ENCODE measurements at places on chromosomes 1 and 21. TPM values are rescaled to one million over a fixed set of nuclear protein-coding genes. Genes with fewer than 3 reads are reported as not detected.

Gene OR6P1
- polyA plus RNA-seq, result not detected

Gene PER3
- 5.1 TPM for polyA plus RNA-seq

Gene TMEM269
- polyA plus RNA-seq, result 0.10 TPM

Gene TGFB2
- polyA plus RNA-seq, result 4.9 TPM

Gene MYOM3
- polyA plus RNA-seq, result 69.5 TPM

Gene ITLN2
- 1.9 TPM for polyA plus RNA-seq

Gene NECAP2
- polyA plus RNA-seq, result 44.5 TPM

Gene TIAM1
- polyA plus RNA-seq, result 6.3 TPM

Gene LCE1E
- not detected for polyA plus RNA-seq

Gene HSPA6
- 0.46 TPM for polyA plus RNA-seq

Gene SLC19A2
- 12.1 TPM for polyA plus RNA-seq

Gene CCDC27
- polyA plus RNA-seq, result 0.03 TPM

Gene PAQR7
- 42.9 TPM for polyA plus RNA-seq

Gene AQP10
- 11.1 TPM for polyA plus RNA-seq

DNA sequence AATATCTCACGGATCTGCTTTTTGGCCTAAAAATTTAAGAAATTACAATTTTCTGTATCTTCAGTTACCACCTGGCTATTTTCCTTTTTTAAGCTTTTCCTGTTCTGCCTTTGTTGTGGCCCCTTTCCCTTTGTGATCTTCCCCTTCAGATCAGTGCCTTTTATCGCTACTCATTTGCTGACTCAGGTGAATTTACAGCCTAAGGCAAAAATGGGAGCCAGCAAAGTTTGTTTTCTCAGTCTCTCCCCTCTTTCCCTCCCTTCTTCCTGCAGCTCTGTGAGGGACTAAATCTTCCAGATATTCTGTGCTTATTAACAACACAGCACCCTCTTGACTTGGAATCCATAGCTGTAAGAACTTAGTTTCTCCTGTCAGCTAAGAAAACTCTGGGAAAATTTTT lies 5.3 kb upstream of the PRRC2C start:
- DNase-seq, result no peak

GRCh38 chr1:214108097-214108446 lies 120.3 kb downstream of the PROX1 start:
- no peak for DNase-seq

- DNase-seq, result no peak
Measured at GRCh38 chr1:94832931-94833585, 12.9 kb downstream of the SLC44A3 start.

DNA sequence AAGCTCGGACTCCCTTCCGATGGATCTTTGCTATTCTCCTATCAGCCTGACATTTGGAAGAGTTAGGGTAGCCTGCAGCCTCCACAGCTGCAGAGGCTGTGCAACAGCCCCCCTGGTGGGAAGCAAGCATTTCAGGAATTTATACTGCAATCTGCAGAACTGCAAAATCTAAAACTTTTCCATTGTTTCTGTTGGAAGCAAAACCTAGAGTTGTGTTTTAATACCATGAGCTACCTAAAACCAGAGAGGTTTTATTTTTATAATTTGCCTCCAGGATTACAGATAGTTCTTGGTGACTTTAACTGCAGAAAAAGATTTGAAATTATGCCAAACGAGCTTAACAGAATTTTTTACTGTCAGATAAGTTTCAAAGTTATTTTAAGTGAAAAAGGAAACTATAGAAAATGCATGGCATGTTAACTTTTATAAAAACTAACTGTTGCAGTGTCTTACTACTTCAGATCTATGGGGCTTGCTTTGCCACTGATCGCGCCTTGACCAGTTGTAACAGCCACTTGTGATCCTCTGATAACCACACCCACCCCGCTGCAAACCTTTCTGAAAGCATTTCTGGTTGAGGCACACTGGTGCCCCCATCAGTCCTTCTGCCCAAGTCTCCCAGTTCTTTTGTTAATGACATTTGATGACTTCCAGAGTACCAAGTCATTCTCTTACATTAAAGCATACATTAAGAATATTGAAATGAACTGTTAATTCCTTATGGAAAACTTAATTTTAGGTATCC lies 64.8 kb downstream of the PRDM2 start:
- DNase-seq, result no peak

- no peak for DNase-seq
Measured at GRCh38 chr1:26020941-26021646, 481 bp upstream of the EXTL1 start.

DNA sequence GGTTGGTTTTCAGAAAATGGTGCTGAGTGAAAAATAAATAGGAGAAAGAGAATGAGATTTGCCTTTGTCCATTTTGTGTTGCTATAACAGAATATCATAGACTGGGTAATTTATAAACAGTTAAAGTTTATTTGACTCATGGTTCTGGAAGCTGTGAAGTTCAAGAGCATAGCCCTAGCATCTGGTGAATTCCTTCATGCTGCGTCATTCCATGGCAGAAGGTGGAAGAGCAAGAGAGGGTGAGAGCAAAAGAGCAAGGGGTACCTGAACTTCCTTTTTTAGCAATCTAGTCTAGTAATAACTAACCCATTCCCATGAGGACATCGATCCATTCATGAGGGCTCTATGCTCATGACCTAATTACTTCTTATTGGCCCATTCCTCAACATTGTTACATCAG lies 209.1 kb upstream of the ZP4 start:
- no peak for DNase-seq

GRCh38 chr1:30809514-30810263 lies 52.1 kb upstream of the LAPTM5 start:
- peak; percentile 33 for DNase-seq

DNA sequence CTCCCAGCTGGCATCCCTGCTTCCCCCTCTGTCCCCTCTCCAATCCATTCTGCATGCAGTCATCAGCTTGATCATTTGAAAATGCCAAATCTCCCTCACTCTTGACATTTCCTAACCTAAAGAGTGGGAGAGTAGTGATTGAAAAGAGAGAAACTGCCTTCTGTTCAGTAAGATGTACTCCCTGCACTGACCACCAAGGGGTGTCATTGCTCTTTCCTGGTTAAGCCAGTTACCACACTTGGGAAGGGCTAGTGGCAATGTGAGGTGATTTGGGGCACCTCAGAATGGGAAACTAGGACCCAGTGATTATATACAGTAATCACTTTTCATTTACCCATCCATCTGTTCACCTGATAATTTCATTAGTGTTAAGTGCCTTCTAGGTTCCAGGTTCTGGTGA lies 6.9 kb upstream of the TMEM269 start:
- no peak for DNase-seq

GRCh38 chr1:22500471-22500870 lies 48.8 kb downstream of the ZBTB40 start:
- DNase-seq, result no peak

DNA sequence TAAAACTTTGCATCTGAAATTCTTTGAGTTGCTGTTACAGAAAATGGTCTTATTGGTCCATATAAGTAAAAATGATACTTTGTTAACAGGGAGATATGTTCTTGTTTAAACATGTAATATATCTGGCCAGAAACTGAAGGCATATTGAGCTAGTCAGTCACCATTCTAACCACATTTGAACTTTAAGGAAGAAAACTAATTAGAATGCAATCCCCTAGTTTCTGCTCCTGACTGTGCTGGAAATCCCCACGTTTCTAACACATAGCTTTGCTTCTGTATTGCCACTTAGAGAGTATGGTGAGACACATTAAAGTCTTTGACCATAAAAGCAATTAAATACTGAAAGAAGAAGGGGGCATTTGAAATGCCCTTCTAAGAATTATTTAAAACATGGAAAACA lies 32.1 kb upstream of the HIVEP3 start:
- no peak for DNase-seq

DNA sequence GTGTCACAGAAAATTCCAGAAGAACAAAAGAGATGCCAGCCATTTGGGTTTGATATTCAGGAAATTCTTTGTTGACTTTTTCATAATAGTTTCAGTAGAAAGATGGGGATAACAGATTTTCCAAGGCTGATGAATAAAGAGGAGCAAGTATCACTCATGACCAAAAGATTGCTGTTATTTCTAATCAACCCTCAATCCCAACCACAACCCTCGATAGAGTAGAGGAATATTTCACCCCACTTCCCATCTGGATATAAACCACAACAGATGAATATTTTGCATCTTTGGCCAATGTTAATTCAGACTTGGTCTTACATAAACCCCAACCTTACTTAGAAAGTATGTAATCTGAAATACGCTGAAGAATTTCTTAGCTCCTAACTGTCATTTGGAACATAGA lies 232.4 kb downstream of the SEC16B start:
- no peak for DNase-seq

GRCh38 chr1:119372503-119373086 lies 4.0 kb downstream of the HAO2 start:
- peak; percentile 78 for DNase-seq

DNA sequence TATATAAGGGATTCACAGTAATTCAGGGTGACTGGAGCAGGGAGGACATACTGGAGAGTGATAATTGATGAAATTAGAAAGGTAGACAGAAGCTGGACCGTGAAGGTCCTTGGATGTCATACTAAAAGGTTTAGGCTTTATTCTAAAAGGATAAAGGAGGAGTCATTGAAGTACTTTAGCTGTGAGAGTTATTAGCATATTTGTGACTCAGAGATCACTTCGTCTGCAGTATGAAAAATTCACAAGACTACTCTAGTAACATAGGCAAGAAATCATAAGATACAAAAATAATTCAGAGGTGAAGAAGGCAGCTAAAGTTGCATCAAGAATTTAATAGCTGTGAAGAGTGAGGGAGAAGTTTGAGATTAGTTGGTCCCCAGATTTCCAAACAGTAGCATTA lies 26.3 kb downstream of the KCNA3 start:
- DNase-seq, result no peak

GRCh38 chr1:211741788-211742187 lies 66.4 kb upstream of the NEK2 start:
- no peak for DNase-seq

GRCh38 chr1:39642796-39643195 lies 3.4 kb upstream of the HEYL start:
- no peak for DNase-seq

DNA sequence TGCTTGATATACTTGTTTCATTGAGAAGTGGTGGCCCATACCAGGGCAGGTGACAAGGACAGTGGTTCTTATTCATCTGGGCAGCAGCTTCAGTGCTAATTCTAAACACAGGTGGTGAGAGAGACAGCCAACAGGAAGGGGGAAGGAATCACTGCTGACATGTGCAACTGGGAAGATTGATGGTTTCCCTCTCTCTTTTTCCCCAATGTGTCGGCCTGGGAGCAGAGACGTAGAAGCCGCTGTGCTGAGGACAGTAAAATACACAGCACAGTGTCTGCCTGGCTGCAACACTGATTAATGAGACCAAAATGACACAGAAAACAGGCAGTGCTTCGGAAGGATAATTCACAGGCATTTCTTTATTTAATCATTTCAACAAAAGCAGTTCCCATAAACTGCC lies 48.8 kb downstream of the WARS2 start:
- DNase-seq, result no peak

- no peak for DNase-seq
Measured at GRCh38 chr1:228391411-228392020, 15.1 kb downstream of the TRIM11 start.

DNA sequence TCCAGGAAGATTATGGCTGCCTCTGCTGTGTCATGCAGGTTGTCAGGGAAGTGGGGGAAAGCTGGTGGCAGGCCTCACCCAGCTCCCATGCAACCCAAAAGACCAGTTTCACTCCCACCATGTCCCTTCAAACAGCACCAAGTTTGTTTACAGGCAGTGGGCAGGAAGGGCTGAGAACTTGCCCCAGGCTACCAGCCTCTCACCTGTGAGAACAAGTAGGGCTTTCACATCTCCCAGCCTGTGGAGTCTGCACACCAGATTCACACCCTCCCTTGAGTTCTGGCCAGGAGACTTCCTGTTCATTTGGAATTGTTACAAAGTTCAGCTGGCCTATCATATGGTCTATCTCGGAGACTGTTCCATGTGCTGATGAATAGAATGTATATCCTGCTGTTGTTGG lies 27.8 kb downstream of the RPAP2 start:
- no peak for DNase-seq

DNA sequence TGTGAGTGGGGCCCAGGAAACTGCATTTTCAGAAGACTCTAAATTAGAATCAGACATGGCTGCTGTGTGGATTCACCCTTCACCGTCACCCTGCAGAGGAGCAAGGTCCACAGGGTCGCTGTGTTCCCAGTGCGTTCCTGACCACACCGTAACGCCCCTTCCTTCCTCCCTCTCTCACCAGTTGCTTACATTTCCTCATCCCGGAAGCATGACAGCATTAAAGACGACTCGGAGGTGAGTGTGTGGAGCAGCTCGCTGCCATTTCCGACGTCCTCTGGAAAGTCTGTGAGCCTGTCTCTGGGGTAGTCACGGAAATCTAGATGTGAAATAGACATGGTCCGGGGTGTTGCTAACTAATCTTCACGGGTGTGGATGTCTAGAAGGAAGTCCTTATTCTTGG lies 45.9 kb downstream of the FAAP20 start:
- no peak for DNase-seq

- no peak for DNase-seq
Measured at GRCh38 chr1:55888685-55889317, 673.6 kb upstream of the USP24 start.

- no peak for DNase-seq
Measured at GRCh38 chr1:212794561-212795014, 2.9 kb downstream of the TATDN3 start.

DNA sequence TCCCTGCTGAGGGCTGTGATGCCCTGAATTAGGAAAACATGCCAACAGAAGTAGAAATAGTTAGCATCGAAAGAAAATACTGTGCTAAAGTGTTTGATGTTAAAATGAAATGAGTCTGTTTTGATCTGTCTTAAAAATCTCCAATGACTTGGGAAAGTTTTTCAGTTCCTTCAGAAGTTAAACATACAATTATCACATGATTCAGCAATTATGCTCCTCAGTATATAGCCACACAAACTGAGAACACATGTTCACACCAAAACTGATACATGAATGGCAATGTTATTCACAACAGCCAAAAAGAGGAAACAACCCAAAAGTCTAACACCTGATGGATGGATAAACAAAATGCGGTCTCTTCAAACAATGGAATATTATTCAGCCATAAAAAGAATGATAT lies 130.6 kb downstream of the PTPN14 start:
- no peak for DNase-seq

All from large intestine (tissue), 12 donors.